SK-N-DZ (cell line): ENCODE measurements at places on chromosomes 2 and 18.

- no peak for DNase-seq
Observed at GRCh38 chr2:240368781-240369331, 66.6 kb upstream of the GPC1 start.

DNA sequence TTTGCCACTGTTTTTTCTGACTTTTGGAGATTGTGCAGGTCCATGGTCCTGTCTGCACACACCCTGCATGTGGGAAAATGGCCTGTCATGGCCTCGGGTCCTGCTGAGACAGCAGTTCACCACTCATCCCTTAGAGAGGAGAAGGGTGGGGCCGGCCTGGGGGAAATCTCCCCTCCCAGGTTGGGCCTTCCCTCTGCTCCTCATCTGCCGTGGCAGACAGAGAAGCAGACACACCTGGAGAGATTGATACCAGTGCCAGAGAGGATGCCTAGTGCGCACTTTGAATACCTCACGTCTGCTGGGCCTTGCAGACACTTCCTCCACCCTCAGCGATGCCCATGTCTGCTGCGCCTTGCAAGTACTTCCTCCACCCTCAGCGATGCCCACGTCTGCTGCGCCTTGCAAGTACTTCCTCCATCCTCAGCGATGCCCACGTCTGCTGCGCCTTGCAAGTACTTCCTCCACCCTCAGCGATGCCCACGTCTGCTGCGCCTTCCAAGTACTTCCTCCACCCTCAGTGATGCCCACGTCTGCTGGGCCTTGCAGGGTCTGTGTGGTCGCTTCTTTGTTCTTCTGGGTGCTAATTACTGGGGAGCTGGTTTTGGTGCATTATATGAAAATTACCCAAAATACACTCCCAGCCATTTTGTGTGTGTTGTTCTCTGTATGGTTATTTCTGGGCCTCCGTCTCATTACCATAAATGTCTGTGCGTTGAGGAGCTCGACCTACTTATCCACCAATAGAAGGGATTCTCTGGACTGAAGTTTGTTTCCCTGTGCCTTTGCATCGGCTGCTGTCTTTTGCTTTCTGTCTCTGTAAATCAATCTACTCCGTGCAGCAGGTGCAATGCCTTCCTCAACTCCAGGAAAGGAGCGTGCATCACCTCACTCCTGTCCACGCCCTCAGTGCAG, 186.9 kb upstream of the PXDN start:
- DNase-seq, result no peak

- peak; percentile 88 for DNase-seq
Observed at GRCh38 chr18:42155024-42155423, 200.0 kb downstream of the PIK3C3 start.

DNA sequence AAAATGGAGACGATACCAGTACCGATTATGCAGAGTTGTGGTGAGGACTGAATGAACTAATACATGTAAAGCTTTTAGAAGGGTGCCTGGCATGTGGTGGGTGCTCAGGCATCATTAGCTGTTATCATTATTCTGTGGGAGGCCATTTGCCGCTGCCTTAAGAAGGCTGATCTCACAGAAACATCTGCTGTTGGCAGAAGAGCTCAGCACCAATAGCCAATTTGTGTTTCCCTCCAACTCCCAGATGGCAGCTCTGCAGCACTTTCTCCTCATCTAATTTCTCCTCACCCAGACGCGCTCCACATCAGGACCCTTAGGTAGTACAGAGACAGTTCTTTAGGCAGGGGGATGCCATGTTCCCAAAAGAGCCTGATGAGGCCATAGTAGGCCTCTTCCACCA, 15.8 kb upstream of the CYP1B1 start:
- no peak for DNase-seq

- DNase-seq, result no peak
Observed at GRCh38 chr2:216012830-216013079, 596 bp downstream of the MREG start.

DNA sequence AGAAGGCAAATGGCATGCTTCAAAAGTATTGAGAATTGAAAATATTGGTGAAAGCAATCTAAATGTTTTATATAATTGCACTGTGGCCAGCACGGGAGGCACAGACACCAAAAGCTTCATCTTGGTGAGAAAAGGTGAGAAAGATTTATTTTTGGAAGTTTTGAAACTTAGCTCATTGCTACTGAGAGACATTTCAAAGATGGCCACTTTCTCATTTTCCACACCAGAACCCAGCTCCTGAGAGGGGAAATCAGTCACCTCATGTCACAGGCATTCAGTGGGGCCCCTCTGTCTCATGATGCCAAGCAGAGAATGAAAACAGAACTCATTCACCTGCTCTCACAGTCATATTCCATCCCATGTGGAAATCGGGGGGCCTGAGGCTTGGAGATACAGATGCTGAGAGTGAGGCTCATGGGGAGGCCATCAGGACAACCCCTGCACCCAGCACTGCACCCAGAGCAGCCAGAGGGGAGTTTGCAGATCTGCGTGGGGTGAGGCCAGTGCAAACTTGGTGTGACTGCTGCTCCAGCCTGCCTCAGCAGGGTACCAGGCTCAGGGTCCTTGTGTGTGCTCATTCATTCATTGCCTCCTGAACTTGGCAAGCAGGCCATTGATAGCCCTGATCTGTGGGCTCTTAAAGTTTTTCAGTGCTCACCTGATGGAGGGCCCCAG, 31.4 kb downstream of the IL18R1 start:
- DNase-seq, result no peak

DNA sequence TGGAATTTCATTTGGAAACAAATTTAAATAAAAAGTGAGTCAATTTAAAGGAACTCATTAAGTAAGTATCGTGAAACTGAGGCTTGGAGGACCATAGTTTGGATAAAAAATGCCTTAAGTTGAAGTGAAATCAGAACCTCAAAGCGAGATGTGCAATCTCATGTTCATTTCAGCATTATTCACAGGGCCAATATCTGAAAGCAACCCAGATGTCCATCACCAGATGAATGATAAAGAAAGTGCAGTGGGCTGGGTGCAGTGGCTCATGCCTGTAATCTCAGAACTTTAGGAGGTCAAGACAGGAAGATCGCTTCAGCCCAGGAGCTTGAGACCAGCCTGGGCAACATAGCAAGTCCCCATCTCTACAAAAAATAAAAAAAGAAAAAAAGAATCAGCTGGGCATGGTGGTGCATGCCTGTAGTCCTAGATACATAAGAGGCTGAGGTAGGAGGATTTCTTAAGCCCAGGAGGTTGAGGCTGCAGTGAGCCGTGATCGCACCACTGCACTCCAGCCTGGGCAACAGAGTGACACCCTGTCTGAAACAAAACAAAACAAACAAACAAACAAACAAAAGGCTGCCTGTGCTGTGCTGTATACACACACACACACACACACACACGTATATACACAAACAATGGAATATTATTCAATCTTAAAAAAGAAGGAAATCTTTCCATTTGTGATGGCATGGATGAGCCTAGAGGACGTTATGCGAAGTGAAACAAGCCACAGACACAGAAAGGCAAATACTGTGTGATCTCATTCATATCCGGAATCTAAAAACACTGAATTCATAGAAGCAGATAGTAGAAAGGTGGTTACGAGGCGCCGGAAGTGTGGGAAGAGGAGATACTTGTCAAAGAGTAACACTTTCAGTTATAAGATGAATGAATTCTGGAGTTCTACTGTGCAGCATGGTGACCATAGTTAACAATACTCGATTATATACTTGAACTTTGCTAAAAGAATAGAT, 14.5 kb downstream of the SH3RF3 start:
- no peak for DNase-seq

DNA sequence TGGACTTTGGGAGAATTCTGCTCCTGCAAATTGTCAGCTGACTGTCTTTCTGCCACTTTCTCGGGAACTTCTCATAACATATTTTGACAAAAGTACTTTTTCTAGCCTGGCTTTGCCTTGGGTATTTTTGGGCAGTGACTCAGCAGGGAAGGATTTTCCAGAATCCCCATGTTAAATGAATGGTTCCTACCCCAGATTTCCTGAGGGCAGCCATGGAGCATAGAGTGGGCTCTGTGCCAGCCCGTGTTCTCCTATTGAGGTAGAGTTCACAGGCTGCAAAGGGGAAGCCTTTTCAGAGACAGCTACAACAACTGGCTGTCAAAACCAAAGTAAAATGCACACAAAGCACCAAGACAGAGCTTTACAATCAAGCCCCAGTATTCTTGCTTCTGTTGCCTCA, 59.8 kb downstream of the BMP10 start:
- no peak for DNase-seq

DNA sequence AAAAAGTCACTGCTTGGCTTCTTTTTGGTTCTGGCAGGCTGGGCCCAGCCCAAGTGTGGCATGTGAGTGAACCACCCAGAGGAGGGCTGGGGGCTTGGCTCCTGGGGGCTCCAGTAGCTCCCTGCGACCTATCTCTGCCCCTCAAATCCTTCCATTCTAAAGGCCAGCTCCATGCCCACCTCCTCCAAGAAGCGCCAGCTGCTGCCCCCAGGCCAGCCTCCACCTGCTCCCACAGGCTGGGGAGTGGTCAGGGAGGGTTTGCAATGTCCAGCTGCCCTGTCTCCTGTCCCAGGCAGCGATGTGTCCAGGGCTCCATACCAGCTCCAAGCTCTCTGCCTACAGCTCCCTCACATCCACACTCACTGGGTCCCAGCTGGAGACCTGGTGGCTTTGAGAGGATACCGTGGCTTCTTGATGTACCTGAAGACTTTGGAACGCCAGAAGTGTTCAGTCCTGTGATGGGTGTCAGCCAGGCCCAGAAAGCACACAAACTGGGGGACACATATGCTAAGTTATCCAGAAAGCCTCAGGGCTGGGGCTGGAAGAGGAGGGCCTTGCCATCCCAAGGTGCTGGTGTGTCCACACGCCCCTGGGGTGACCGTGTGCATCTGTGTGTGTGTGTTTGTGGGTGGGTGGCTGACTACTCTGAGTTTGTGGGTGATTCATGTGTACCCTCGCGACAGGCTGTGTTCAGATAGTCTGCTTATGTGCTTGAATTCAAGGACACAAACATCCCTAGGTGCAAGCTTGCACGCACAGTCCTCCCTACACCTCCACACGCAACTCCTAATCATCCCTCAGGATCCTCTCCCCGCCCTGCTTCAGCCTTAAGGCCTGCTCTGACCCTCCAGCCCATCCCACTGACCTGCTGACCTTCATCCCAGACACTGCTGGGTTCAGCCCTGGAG, 33.4 kb downstream of the ZFP36L2 start:
- no peak for DNase-seq

DNA sequence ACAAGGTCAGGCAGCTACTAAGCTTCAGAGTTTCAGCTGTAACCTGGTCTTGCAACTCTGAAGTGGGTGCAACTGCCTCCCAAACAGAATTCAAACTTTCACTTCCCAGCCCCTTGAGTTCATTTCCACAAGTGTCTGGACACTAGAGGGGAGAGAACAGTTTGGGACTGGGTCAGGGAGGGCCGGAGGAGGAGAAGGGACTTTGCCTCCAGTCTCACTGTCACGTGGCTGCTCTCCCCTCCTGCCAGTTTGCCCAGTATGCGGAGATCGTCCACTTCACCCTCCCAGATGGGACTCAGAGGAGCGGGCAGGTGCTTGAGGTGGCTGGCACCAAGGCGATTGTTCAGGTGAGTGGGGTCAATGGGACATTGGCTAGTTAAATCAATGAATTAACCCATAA, 20.6 kb upstream of the ANKRD53 start:
- DNase-seq, result no peak

GRCh38 chr2:39547811-39548719, 111.0 kb upstream of the MAP4K3 start:
- DNase-seq, result no peak

DNA sequence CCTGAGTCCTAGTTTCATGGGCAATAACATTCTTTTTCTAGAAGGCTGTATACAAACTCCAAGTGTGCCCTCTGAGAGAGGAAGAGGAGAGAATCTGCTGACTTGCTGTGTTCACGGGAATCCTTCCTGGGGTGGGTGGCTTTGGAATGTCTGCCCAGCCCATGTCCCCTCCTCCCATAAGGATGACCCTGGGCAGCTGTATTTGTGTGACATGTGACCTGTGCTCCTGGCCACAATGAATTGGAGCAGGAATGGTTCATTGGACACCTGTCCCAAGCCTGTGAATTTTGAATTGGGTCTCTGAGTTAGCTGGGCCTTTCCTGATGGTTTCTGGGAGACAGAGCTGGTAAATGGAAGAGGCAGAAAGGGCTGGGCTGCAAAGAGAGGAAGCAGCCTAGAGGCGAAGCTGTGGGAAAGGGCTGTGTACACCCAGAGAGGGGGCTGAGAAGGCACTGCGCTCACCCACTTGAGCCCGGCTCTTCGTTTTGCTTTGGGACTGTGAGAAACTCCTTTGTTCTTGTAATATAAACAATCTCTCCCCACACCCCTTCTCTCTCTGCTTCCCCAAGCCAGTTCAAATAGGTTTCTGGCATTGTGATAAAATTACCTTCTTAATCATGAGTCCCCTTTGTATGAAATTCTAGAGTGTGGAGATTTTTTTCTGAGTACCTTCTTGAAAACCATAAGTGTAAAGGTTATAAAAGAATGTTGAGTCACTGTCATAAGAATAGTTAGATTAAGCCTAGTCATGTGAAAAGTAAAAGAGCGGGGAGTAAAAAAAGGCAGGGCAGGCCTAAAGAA, 49.8 kb downstream of the SLC4A5 start:
- DNase-seq, result no peak

GRCh38 chr2:68789603-68790002, 55.0 kb downstream of the ARHGAP25 start:
- no peak for DNase-seq

- peak; percentile 57 for DNase-seq
Observed at GRCh38 chr2:44902217-44903137, 39.0 kb upstream of the SIX3 start.

DNA sequence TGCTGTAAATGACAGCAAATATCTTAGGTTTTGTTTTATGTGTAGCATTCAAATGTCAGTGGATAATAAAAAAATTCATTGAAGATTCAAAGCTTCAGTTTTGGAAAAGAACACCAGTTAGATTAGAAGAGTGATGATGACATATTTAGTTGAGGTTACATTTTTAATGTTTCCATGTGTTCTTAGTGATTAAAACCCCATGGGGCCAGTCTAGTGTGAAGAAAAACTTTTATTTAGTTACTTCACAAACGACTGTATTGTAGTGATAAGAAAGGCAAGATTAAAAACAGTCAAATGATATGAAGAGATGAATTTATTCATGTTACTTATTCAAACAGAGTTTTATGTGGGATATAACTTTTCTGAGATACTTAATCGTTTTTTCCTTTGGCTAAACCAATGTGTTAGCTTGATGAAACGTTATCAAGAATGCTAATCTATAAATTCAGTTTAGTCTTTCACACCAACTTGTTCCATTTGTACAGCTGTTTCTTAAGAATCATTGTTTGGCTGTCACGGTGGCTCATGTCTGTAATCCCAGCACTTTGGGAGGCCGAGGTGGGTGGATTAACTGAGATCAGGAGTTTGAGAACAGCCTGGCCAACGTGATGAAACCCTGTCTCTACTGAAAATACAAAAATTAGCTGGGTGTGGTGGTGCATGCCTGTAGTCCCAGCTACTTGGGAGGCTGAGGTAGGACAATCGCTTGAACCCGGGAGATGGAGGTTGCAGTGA, 11.6 kb downstream of the BMPR2 start:
- no peak for DNase-seq

- no peak for DNase-seq
Observed at GRCh38 chr2:122236925-122237324, 481.5 kb downstream of the TSN start.

DNA sequence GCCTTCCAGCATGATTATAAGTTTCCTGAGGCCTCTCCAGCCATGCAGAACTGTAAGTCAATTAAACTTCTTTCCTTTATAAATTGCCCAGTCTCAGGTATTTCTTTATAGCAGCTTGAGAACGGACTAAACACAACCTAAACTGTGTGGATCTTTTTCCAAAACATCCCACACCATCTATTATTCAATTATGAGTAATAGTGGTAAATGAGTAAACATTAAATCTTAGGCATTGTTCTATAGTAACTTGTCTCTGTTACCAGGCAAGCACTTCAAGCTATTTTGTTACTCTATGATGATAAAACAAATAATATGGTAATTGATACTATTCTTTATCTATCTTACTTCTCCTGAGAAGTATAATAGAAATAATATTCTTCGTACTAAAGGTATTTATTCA, 536.9 kb upstream of the CHAC2 start:
- DNase-seq, result no peak
